ENCODE measurements at places on chromosomes 7 and 10.

GRCh38 chr10:76070916-76071315, 639.5 kb downstream of the LRMDA start:
- no peak for DNase-seq

DNA sequence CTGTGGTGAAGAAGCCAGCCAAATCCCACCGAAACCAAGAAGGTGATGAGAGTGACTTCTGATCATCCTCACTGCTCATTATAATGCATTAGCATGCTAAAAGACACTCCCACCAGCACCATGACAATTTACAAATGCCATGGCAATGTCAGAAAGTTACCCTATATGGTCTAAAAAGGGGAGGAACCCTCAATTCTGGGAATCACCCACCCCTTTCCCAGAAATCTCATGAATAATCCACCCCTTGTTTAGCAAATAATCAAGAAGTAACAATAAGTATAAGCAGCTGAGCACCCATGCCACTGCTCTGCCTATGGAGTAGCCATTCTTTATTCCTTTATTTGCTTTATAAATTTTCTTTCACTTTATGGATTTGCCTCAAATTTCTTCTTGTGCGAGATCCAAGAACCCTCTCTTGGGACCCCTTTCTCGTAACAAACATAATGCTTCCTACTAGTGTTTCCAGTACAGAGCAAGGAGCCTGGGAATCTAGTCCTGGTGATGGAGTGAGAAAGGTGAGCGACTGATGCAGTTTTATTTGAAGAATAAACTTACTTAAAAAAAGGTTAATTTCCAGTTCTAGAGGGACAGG, 18.4 kb upstream of the EXOC6 start:
- DNase-seq: no peak

- DNase-seq: no peak
Observed at GRCh38 chr10:77187376-77187999, 450.1 kb downstream of the KCNMA1 start.

GRCh38 chr10:20891338-20891714, 5.8 kb downstream of the NEBL start:
- DNase-seq: peak; percentile 43

GRCh38 chr7:150587551-150587950, 20.4 kb downstream of the GIMAP4 start:
- no peak for DNase-seq

- no peak for DNase-seq
Observed at GRCh38 chr7:135195968-135196629, 15.2 kb downstream of the WDR91 start.

- no peak for DNase-seq
Observed at GRCh38 chr10:34323192-34323591, 491.9 kb downstream of the PARD3 start.

DNA sequence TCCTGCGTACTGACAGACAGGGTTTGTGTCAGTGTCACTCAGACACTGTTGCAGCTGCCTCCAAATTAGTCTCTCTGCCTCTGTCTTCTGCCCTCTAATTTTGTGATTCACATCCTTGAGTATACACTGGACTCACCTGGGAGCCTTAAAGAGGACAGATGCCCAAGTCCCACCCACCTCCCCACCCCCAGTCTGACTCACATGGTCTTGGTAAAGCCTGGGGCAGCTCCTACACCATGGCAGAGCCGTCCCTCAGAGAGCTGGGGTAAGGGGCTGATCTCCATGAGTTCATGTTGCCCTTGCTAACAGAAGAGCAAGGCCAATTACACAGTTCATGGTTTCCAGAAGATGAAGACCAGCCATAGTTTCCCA, 197.6 kb upstream of the STK17A start:
- DNase-seq: peak; percentile 42

DNA sequence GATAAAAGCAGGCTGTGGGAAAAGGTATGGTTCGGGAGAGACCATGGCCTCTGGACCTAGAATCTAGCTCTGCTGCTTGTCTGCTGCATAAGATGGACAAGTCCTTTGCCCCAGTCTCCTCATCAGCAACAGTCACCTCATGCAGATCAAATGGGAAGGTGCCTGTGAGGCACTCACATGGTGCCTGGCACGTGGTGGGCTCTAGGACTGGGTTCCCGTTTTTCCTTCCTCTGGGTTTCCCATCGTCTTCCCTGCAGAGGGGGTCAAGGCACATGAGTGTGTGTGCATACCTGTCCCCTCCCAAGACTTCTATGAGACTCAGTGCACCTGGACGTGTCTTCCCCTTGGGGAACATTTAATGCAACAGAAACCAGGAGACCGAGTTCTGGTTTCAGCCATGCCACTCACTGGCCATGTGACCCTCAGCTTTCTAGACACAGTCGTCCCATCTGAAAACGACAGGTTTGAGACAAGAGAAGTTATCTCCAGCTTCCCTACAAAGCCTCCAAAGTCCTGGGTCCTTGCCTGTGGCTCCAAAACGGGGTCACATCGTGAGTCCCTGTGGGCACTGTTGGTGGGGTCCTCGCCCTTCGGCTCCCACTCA, 95.9 kb upstream of the NPTX2 start:
- no peak for DNase-seq

DNA sequence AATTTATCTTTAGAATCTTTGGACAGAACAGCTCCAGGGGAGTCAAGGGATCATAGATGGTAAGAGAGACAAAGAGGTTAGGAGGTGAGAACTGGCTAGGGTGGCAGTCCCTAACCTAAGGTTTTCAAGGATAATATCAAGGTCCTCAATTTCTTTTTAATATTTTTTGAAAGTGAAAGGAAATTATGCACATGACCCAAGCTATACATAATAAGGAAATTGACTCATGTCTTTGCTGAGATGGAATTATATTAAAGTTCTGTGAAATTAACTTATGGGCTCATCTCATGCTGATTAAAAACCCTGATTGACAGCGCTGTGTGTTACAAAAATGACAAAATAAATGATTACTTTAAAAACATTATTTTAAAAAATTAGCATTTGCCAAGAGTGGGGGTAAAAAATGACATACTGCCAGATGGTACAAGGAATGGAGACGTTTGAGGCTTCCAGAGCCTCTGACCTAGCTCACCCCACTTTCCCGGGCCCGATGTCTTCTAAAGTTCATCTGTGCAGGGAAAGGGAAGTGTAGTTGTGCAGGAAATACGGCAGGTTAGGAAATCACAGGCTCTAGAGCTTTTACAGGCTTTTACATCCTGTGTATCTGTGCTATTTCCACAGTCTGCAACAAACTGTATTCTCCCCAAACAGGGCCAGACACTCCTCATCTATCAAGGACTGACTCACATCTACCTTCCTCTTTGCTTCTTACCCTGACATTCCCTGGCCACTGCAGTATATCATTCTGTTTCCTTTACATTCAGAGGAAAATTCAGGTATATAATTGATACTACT, 185.6 kb upstream of the PRSS58 start:
- no peak for DNase-seq

- no peak for DNase-seq
Observed at GRCh38 chr7:99108613-99109012, 35.3 kb downstream of the SMURF1 start.

GRCh38 chr7:69613846-69614245, 15.6 kb downstream of the AUTS2 start:
- no peak for DNase-seq
